ENCODE measurements at places on chromosomes 6 and 20. TPM values are rescaled to one million over a fixed set of nuclear protein-coding genes. Genes with fewer than 3 reads are reported as not detected.

The TCP11 gene
- total RNA-seq: not detected

The CLIC5 gene
- total RNA-seq: not detected

The PRSS35 gene
- not detected for total RNA-seq

The C4B gene
- 1.1 TPM for total RNA-seq

The PTCRA gene
- total RNA-seq: not detected

The ALDH5A1 gene
- total RNA-seq: 2.2 TPM

The BPIFB1 gene
- not detected for total RNA-seq

The VNN1 gene
- not detected for total RNA-seq

The BTNL2 gene
- not detected for total RNA-seq

The TAF4 gene
- 2.3 TPM for total RNA-seq

The KHDRBS2 gene
- total RNA-seq: not detected

The CALHM4 gene
- total RNA-seq: 0.11 TPM

The MYBL2 gene
- total RNA-seq: 2.6 TPM

All from dermis lymphatic vessel endothelial cell (primary cell).